ENCODE measurements at places on chromosomes 11 and 22.

GRCh38 chr22:23829845-23830372, 8.9 kb downstream of the DERL3 start:
- no peak for DNase-seq

- DNase-seq: no peak
These were observed 25.8 kb downstream of the XRRA1 start for GRCh38 chr11:74923125-74923524.

DNA sequence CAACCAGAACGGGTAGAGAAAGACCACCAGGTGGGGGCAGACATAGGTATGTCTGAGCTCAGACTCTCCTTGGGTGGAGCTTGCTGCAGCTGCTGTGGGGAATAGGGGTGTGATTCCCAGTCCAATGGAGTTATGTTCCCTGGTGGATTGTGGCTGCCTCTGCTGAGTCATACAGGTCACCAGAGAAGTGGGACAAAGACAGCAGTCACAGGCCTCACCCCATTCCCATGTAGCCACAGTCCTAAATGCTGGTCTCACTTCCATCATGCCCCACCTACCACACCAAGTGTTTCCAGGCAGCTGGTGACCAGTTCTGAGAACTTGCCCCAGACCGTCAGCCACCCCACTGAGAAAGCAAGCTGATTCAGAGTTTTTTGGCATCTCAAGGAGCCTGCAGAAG, 17.5 kb downstream of the OR52E5 start:
- no peak for DNase-seq

- no peak for DNase-seq
These were observed 985.3 kb upstream of the FAT3 start for GRCh38 chr11:91239359-91239758.

GRCh38 chr11:61007383-61007955, 36.0 kb downstream of the CD6 start:
- DNase-seq: no peak

DNA sequence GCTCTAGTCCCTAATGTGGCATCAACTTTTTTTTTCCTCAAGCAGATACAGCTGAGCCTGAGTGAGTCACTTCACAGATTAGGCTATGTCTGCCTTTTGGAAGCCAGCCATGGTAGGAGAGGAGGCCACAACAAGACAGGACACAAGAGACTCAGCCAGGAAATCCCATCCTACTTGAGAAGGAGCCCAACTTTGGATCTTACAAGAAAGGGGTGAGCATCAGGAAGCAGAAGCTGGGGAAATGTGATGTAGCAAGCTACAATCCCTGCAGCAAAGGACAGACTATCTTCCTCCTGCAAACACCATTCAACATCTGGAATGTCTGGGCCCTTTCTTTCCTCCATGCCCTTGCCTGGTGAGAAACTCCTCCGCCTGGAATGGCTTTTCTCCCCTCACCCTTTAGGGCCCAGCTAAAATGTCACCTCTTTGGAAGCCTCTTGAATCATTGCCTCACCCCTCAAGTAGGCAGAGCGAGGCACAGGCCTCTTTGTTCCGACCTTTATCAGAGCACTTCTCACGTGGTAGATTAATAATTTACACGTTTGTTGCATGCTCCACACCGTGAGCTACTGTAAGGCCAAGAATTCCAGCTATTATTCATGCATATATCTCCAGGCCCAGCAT, 156.4 kb upstream of the PITPNB start:
- no peak for DNase-seq

DNA sequence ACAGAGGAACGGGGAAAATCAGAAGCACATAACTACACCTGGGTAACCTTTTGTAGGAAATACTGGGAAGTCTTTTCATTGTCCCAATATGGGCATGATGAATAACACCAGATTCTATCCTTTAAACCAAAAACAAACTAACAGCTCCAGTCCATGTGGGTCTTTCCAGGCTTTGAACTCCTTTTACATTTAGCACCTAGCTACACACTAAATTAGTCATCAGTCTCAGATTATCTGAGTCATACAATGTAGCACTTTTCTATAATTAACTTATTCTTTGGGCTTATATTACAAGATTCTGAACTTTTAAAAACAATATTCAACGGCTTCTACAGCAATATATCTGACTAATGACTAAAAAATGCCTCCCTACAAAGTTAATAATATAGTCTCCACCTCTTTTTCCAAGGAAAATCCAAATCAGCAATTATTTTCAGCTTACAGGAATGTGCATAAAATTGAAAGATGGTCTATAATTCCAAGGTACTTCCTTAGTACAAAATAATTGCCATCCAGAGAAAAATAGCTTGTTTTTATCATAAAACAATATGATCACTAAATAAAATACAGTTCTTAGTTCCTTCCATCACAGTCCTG, 26.3 kb downstream of the STK33 start:
- no peak for DNase-seq

- no peak for DNase-seq
These were observed 324.3 kb downstream of the OPCML start for GRCh38 chr11:133207995-133208394.

- DNase-seq: no peak
These were observed 14.1 kb downstream of the MIAT start for GRCh38 chr22:26671317-26672059.

DNA sequence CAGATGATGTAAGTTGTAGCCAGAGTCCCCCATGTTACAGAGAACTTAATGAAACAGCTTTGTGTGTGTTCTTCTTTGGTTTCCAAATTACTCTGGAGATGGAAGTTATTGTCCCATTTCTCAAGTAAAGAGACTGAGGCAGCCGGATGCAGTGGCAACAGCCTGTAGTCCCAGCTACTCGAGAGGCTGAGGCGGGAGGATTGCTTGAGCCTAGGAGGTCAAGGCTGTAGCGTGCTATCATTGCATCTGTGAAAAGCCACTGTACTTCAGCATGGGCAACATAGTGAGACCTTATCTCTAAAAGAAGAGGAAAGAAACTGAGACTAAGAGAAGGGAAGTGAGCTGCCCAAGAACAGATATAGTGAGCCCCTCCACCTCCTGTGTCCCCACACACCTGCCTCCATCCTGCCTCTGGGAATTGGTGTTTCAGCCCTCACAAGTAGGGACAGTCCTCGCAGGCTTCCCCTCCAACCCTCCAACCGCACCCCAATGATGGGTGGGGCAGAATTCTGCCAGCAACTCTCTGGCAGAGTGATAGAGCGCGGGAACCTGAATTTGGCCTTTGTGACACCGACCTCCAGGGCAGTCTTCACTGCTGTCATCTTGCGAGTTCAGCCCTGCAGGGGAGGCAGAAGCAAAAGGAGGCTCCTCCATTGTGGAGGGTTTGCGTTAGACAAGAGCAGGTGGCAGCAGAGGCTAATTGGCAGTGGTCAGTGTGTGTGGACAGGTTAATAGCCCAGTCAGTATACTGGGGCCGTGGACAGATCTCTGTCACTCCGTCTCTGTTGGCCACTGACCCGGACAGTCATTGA, 1.6 kb downstream of the PDXP start:
- DNase-seq: no peak

- no peak for DNase-seq
These were observed 98.2 kb upstream of the IGLL5 start for GRCh38 chr22:22789233-22789921.

DNA sequence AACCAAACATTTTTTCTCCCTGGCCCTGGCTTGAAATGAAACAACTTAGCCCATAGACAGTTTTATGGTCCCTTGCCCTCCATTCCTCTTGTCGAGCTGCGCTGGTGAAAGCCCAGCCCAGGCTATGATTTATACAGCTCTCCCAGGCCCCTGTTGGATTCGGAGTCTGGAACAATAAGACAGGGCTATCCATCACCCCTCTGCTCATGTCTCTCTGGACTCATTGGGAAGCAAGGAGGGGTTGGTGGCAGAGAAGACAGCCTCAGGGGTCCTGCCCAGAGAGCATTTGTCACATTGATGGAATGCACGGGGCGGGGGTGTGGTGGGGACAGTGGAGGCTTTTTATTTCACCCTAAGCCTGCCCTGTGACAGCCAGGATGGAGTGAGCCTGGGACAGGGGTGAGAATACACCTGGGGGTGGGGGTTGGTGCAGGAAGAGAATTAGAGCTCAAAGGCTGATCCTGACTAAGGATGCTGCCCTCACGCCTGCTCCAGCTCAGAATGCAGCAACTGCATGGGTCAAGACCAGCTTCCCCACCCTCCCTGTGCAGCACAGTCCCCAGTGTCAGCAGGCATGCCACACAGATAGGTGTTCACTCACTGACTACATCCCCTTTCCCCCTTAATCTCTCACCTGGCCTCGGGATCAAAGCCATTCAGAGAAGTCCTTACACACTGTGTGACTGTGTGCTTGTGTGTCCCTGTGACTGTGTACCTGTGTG, 10.0 kb upstream of the PKNOX2 start:
- DNase-seq: no peak

DNA sequence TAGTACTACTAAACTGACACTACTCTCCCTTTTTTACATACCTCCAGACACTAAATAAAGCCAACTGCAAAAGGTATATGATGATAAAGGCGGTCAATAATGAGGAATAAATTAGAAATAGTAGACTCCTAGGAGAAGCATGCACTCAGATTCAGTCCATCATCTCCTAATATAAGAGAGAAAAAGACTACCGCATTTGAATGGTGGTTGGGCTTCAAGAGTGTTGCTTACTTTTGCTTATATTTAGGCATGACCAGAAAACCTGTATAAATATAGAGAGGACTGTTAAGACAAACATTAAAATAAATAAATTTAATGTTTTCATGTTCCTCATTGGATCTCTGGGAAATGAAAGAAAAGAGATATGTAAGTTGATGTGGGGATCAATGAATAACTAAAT, 1137.0 kb downstream of the FAM181B start:
- DNase-seq: no peak

DNA sequence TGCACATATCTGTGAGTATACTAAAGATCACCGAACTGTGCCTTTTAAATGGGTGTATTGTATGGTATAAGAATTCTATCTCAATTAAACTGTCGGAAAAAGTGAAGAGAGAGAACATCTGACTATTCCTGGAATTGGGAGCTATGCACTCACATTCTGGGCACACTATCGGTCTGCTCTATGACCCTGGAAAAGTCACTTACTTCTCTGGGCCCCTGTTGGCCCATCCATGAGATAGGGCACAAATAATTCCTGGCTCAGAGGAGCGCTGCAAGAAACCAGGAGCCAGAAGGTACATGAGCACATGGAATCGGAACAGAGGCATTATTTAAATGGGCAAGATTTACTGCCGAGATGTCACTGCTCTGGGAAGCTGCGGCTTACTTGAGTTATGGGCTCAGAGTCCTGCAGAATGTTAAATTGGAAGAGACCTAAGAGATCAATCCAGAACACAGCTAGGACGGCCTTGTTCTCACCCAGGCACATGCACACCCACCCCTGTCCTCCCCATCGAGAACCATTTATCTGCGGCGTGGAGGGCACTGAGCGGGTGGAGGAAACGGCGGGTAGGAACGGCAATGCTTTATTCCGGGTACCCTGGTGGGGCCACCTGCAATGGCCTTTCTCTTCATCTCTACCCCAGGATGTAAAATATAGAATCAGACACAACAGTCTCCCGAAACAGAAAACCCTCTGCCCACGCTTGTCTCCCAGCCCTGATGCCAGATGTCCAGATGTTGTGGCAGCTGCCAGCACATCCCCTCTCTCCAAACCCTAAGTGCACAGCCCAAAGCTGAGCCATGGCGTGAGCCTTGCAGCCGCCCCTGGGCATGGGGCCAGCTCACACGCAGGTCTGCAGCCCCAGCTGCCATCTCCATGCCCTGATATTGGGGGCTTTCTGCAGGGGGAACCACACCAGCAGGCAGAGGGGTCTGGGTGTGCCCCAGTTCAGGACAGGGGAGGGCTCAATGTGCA, 142.4 kb downstream of the DSCAML1 start:
- no peak for DNase-seq

DNA sequence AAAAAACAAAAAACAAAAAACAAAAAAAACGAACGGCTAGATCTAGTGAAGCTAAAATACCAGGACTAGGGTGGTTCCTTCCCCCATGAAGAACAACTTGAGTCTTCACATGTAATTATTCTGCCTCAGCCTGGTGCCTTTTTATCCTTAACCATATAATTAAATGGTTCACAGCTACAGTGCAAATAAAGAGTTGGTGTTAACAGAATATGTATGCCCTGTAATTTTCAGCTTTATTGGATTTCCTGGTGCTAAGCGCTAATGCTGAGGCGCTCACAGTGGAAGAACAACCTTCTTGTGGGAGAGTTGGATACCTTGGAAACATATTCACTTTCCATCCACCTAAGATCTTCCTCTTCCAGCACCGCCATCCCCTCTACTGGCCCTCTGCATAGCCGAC, 158.5 kb upstream of the SORL1-AS1 start:
- no peak for DNase-seq

- DNase-seq: no peak
These were observed 53.5 kb downstream of the ENDOD1 start for GRCh38 chr11:95143106-95143681.

GRCh38 chr11:44737245-44738085, 10.7 kb downstream of the TSPAN18 start:
- no peak for DNase-seq

GRCh38 chr22:20027966-20028854, 7.3 kb downstream of the TANGO2 start:
- DNase-seq: peak; percentile 30

- DNase-seq: no peak
These were observed 29.3 kb upstream of the PPP2R1B start for GRCh38 chr11:111795334-111795985.

- no peak for DNase-seq
These were observed 148.3 kb upstream of the POU2AF2 start for GRCh38 chr11:111097191-111097590.

- DNase-seq: no peak
These were observed 2.0 kb downstream of the MYH9 start for GRCh38 chr22:36385491-36386350.

GRCh38 chr11:101127699-101128570, 1.7 kb downstream of the PGR start:
- DNase-seq: no peak

GRCh38 chr11:116788534-116788933, 711 bp upstream of the ZPR1 start:
- DNase-seq: no peak

DNA sequence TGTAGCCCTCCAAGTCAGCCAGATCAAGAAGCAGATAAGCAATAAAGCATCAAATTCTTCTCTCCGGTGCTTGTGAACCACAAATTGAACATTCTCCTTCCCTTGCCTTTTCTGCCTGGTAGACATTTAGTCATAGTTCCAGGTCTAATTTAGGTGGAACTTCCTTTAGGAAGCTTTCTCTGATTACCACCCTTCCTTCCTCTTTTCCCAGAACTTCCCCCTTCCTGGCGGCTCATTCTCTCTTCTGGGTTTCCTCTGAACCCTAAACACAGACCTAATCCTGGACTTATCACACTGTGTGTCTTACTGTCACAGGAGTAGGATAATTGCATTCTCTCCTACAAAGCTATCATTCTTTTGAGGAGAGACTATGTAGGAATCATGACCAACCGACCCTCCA, 61.9 kb downstream of the RCN1 start:
- DNase-seq: no peak

DNA sequence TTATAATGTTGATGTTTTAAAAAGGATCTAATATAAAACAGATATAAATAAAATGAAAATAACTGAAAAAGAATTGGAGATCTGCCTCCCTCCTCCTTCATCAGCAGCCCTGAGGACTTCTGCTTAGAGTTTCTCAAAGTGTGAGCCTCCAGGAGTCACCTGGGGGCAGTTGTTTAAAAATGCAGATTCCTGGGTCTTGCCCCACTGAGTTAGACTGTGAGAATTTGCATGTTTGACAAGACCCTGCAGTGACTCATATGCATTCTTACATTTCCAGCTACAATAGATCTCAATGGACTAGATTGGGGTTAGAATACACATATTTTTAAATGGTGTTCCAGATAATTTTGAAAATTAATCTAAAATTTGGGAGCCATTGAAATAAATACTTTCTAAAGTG, 798 bp upstream of the OOSP3 start:
- DNase-seq: no peak
